ENCODE measurements at places on chromosomes 6 and 20.

DNA sequence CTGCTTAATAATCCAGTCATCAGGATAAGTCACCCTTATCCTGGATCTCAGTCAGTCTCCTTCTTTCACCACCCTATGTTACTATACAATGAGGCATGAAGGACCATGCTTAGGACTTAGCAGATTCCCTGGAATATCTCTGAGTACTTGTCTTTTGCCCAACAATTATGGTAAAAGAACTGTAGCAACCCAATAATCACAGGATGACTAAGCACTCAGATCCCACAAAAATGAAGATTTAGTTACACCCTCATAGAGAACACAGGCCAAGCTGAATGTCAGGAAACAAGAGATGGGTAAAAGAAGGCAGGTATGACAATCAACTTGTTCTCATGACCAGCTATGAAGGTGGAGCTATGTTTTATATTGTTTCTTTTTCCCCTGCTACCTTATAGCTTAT is 91.4 kb downstream of the EDN1 start:
- DNase-seq = no peak

GRCh38 chr6:21589352-21590345 is 3.9 kb upstream of the SOX4 start:
- DNase-seq = peak; percentile 67

DNA sequence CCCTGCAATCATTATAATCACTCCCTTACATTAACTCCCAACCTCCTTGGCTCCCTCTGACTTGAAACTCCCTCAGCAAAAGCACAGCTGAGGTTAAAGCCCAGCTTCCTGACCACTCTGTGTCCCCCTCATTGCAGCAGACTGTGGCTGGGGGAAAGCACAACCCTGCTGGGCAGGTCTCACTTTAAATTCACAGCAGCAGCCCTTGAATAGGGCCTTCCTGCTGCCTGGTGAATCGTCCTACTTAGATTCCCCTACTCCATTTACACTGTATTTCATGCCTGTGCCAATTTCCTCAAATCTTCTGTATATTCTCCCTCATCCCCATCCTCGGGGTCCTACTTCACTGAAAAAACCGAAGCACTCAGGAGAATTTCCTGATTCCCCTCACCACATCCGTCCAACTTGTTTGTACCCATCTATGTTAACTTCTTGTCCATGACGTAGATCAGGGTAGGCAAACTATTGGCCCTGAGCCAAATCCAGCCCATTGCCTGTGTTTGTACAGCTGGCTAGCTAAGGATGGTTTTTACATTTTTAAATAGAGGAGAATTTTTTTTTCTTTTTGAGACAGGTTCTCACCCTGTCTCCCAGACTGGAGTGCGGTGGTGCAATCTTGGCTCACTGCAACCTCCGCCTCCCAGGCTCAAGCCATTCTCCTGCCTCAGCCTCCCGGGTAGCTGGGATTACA is 31.5 kb upstream of the GCM1 start:
- peak; percentile 37 for DNase-seq

GRCh38 chr20:1905693-1906092 is 10.5 kb downstream of the SIRPA start:
- DNase-seq = no peak

- DNase-seq = no peak
These were observed 11.2 kb upstream of the SERPINB9 start for GRCh38 chr6:2914318-2914660.

- DNase-seq = no peak
These were observed 49.5 kb downstream of the TRIM38 start for GRCh38 chr6:26012061-26012460.

- DNase-seq = no peak
These were observed 29.2 kb upstream of the DSP start for GRCh38 chr6:7512320-7512719.

DNA sequence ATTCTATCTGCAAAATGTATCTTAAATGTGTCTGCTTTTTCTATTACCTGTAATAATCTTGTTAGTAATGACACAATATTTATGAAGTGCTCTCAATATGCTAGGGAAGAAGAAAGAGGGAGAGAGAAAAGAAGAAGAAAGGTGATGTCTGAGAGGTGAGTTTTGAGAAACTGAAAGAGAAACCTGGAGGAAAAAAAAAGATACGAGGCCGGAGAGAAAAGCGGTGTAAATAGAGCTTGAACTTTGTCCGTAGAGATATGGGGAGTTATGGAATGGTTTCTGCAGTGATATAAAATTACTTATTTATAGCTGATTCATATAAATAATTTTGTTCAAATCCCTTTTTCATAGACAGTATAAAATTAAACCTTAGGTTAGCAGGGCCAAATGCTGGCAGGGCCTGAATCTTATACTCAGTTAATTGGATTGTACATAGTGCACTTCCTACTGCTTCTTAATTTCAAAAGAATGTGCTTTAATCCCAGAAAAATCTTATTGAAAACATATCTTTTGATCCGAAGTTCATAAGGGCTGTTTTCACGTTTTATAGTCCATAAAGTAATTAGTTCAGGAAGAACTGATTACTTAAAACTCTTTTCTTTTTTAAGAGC is 43.0 kb downstream of the MYB start:
- DNase-seq = no peak

- DNase-seq = no peak
These were observed 5.2 kb downstream of the NAPB start for GRCh38 chr20:23415959-23416583.

- DNase-seq = no peak
These were observed 104.0 kb downstream of the SASH1 start for GRCh38 chr6:148446681-148447080.
